ENCODE measurements at places on chromosomes 5 and 9.

DNA sequence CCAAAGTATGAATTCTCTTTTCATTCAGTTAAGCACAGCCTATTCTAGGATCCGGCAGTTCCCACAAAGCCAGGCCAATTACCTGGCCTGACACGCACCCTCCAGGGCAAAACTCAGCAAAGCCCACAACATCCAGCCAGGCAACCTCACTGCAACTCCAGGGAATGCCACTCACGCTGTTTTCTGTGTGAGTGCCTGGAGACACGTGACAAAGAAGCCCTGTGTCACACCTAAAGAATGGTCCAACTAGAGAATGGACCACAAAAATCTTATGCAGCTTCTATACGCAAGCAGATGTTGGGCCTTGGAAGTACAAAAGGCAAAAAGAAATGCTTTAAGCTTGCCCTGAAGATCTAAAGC lies 20.2 kb downstream of the RETREG1 start:
- no peak for DNase-seq

DNA sequence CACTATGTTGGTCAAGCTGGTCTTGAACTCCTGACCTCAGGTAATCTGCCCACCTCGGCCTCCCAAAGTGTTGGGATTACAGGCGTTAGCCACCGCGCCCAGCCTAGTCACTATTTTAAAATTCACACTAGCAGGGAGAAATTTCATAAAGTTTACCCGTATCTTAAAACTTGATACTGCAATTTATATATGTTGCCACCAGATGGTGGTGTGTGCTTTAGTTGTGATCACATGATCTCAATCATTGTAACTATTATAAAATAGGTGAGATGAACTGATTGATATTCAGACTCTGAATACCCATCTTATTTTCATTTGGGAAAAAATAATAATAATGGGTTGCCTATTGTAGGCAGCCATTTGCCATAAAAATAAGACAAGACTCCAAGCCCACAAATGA lies 1330.4 kb upstream of the WWC1 start:
- no peak for DNase-seq

DNA sequence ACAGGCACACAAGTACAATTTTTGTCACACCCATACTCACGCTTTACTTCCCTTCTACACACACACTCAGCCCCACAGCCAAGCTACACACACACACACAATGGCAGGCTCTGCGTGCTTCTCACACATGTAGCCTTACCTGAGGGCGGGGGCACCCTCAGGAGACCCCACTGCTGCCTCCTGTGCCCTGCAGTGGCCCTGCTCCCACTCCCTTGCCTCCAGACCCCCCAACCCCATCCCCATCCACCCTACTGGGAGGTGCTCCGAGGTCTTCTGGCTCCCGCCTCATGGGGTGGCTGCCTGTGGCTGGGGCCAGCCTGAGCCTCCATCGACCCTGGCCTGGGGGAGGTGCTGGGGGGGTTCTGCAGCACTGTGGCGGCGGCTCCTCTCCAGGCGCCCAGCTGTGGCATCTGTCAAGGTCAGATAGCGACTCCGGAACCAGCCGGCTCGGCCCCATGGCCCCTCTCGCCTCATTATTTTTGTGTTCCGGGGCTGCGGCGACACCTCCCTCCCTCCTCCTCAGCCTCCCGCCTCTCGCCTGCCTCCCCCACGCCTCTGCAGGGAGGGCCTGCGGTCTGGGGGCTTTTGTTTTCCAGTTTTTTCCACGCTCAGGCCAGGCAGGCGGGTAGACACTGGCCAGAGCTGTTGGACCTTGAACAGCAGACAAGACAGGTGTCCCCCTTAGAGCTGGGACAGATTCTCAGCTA lies 21.7 kb downstream of the CXXC5 start:
- no peak for DNase-seq

GRCh38 chr5:177537389-177538361 lies 16.7 kb downstream of the FAM193B start:
- DNase-seq: no peak

DNA sequence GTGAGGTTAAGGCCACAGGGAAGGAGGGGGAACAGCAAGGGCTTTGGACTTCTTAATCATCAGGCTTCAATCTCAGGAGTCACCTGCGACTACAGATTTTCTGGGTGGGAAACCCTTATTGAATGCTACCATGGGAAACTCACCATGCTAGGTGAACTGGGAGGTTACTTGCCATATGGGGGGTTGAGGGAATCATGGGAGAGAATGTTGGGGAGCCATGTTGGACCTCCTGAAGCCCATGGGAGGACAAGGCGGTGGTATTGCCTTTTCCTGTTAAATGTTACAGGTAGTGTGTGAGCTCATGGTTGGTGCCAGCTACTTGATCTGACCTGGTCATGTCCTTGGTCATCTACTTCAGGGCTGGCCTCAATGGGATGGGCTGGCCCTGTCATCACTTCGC lies 31.4 kb downstream of the NEUROG1 start:
- DNase-seq: no peak

DNA sequence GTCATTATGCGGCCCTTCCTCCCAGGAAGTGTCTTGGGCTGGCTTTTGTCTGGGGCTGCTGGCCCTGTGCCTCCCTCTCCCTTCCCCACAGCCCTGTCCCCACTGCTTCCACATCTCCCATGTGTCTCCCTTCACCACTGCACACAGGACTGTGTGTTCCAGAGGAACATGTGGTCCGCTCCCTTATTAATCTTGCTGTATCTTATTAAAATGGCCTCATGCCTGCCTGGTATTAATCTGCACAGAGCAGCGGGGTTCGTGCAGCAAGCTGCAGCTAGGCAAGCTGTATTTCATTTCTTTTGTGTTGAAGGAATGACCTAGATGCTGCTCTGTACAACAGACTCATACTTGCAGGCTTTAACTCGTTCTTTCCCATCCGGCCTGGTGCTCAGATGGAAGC lies 130.5 kb downstream of the SPOCK1 start:
- no peak for DNase-seq

GRCh38 chr5:125595845-125596244 lies 827.4 kb upstream of the GRAMD2B start:
- DNase-seq: no peak

DNA sequence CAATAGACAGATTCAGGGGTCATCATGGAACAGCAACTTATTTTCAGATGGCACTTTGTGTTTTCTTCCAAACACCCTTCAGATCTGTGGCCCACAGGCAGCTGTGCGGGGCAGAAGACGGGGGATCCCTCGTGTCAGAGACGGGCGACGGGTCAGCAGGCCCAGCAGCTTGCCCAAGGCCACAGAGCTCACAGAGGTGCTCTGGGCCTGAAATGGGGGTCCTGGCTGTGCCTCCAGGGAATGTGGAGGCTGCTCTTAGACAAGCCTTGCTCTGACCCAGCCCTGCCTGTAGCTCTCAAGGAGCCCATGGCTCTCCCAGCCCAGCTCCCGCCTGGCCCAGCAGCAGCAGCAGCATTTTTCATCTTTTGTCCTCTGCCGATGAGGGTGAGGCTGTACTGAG lies 40.9 kb upstream of the SARDH start:
- no peak for DNase-seq

DNA sequence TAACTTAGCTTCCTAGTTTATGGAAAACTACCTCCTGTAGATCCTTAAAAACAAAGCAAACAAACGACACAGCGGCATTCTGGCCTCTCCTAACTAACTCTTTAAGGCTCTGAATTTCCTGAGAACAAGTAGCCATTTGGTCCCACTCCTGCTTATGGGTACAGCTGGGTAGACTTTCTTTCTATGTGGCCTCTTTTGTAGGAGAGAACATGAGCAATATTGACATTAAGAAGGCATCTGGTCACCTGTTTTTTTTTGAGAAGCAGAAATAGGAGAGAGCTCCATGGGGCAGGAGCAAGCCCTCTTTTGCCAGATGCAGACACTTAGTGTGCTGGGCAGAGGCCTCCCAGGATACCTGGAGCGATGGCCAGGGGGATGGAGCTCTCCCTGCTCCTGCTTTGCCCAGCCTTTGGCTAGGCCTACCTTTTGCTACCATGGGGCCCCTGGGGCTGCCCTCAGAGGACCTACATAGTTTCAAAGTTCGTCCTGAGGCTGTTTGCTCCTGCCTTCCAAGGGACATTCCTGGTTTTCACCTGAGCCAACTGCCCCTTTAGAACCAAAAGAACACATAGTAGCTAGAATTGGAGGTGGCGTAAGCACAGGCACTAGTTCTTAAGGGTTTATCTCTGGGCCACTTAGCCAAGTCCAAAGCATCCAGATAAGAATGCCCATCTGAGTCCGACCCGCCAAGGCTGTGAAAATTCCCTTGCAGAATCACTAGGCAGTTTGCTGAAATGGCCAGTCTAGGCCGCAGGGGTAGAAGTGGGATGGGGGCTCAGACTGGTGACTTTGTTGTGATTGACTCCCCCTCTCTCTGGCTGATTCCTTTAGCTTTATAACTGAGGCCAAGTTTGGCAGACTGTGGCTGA lies 2.4 kb upstream of the STC2 start:
- no peak for DNase-seq

DNA sequence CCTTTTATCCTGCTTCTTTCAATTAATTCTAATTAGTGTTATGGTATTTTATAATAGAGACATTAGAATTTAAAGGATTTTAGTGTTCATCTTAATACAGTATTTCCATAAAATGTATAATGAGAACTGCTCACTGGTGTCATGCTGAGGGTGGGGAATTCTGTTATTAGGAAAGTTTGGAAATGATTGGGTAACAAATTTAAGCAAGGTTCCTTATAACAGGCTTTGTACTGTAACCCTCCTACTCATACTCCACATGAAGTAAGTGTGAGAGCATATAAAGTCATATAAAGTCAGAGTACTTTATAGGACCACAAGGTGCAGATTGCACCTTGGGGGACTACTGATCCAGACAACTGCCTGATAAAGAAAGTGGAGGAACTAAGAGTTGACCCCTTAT lies 42.2 kb downstream of the SV2C start:
- DNase-seq: no peak

- DNase-seq: peak; percentile 29
These were observed 523.5 kb upstream of the CLINT1 start for GRCh38 chr5:158382473-158382872.

GRCh38 chr5:147567917-147568598 lies 58.2 kb upstream of the DPYSL3 start:
- no peak for DNase-seq

- no peak for DNase-seq
These were observed 25.9 kb downstream of the RUSC2 start for GRCh38 chr9:35515766-35516165.

- no peak for DNase-seq
These were observed 35.2 kb upstream of the CDC42SE2 start for GRCh38 chr5:131228646-131229045.

GRCh38 chr9:79152306-79152705 lies 419.5 kb upstream of the TLE4 start:
- DNase-seq: no peak

- DNase-seq: no peak
These were observed 453 bp downstream of the RASGEF1C start for GRCh38 chr5:180208435-180209081.

- DNase-seq: no peak
These were observed 44.6 kb downstream of the TAF11L14 start for GRCh38 chr5:17678751-17679324.

DNA sequence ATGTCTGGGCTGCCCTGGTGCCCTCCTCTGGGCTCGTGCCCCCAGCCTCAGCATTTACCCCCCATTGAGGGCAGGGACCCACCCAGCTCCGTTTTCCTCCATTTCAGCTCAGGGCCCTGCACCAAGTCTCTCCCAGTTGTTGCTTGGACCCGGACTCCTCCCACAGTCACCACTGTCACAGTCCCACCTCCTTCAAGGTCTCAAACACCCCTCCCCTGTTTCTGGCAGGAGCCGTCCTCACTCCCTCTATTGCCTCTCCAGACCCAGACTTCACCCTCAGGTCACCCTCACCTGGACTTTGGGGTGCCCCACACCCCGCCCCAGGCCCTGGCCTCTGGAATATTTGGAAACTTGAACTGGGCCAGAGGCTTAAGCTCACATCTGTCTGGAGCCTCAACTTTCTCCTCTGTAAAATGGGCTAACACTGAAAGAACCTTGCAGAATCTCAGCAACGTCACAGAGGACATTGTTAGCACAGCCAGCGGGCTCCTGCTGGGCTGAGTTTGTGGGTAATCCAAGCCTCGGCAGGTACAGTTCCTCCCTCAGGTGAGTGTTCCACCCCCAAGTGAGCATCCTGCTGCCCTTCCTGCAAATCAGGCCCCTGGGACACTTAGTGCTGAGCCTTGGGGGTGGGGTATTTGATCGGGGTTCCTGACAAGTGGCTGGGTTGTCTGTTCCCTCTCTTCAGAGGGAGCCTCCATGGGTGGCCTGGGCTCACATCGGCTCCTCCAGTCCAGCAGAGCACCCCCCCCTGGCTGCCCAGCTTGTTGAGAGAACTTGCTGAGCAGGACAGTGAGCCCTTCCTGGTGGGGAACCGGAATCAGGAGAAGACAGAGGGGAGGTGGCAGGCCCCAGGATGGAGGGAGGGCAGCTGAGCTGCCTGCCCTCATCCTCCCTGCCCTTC lies 130.1 kb downstream of the C9orf50 start:
- no peak for DNase-seq

DNA sequence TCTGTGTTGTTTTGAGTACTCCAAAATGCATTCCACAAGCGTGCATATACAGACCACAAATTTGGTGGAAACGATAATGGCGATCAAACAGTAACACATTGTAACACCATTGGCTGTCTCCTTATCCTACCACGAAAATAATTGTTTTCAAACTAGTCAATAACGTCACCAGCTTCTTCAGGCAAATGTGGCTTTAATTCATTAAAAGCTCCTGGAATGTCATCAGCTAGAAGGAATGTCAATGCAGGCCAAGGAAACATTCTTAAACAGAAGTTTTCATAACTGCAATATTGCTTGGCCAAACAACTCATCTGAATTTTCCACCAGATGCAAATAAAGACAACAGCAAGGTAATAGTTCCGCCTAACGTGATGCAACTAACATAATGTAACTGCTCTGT lies 71.6 kb upstream of the XPA start:
- DNase-seq: no peak

DNA sequence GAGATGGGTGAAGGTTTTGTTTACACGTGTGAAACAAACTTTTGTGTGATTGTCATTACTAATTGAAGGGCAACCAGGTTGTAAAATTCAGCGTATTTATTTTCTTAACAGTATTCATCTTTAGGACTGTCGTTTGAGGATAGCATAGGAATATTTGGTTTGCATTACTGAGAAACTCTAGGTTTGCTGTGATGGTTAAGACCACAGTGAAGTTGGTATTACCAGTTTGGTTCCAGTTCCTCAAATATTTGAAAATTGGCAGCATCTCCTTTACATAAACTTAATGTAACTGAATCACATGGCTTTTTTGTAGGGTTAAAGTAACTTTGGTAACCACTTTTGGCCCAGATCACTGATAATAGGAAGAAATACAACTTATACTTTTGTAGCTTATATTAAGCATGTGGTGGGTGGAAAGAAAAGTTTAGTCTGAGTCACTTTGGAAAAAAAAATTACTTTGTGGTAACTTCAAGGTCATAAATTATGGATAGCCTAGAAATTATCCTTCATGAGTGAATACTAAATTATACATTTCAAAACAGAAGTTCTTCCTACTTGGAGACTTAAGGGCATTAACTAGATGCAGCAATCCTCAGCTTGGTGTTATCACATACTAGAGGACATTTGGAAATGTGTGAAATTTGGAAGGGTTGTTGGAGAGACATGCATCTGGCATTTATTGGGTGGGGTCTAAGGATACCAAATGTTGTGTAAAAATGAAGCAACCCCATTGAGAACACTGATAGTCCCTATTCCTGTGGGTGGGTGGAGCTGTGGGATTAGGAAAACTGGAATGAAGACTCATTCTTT lies 33.9 kb downstream of the G3BP1 start:
- DNase-seq: no peak
